Tongue (tissue), 3 donors: ENCODE measurements at places on chromosomes 12 and 14.
A peak's percentile ranks its signal among the peaks of the same experiment; 100 is the strongest.

- peak; percentile 63 for DNase-seq
Measured at GRCh38 chr14:49962621-49963020, 69.7 kb downstream of the ARF6 start.

- peak; percentile 8 for DNase-seq
Measured at GRCh38 chr12:81597928-81598604, 161.1 kb downstream of the PPFIA2 start.

- DNase-seq = no peak
Measured at GRCh38 chr14:20455355-20456300, 602 bp downstream of the APEX1 start.

- DNase-seq = no peak
Measured at GRCh38 chr12:104619305-104619704, 162.6 kb downstream of the CHST11 start.

DNA sequence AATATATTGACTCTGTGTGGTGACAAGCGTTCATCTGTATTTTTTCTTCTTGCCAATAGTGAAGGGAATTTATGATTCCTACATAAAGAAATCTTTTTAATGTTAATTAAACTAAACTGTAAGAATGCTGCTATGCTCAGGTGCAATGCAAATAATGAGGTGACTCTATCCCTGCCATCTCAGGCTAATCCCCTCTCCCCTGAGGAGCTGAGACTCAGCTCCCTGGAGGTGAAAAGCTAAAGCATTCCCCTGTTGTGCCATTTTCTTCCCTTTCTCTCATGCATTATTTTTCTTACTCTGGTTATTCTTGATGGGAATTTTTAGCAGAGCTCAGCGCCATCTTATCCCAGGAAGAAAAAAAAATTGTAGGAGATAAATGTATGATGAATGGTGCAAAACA, 113.9 kb upstream of the FGD4 start:
- no peak for DNase-seq

GRCh38 chr12:115798309-115798917, 479.1 kb downstream of the MED13L start:
- no peak for DNase-seq

DNA sequence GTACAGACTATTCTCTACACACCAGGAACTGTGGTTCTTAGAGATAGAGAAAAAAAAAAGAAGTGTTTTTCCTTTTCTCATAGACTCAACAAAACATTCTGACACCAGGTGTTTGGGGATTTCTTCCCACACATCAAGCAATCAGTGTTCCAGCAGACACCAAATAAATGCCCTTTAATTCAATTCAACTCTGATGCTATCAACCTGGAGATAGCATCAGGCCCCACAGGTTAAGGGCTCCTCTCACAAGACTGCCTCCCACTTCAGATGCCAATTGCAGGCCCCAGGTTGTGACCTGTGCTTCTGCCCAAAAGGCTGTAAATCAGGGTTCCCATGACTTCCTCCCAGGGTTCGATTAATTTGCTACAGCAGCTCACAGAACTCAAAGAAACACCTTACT, 36.7 kb downstream of the RPS29 start:
- no peak for DNase-seq
